ENCODE measurements at places on chromosomes 13 and 19. TPM values are rescaled to one million over a fixed set of nuclear protein-coding genes. Genes with fewer than 3 reads are reported as not detected.
A peak's percentile ranks its signal among the peaks of the same experiment; 100 is the strongest.

ZNF540 gene
- 21.3 TPM for total RNA-seq

SIGLEC9 gene
- 1.3 TPM for total RNA-seq

GJB2 gene
- total RNA-seq: not detected

ETHE1 gene
- 23.9 TPM for total RNA-seq

APOC4 gene
- not detected for total RNA-seq

PNMA8A gene
- total RNA-seq: 3.0 TPM

SIGLEC11 gene
- total RNA-seq: not detected

CD33 gene
- total RNA-seq: 0.73 TPM

OR7A5 gene
- total RNA-seq: not detected

ZNF761 gene
- 19.1 TPM for total RNA-seq

- H3K27me3 ChIP-seq: no peaks in the 10 kb centered on the region
- H3K4me1 ChIP-seq: peaks cover 7% of the 10 kb centered on the region
- H3K27ac ChIP-seq: no peak overlapping the region
- DNase-seq: no peak
These were observed 38.2 kb downstream of the NFIC start for GRCh38 chr19:3404324-3405260.

- H3K36me3 ChIP-seq: no peaks in the 10 kb centered on the region
- H3K4me1 ChIP-seq: no peaks in the 10 kb centered on the region
- H3K27ac ChIP-seq: no peak overlapping the region
- H3K27me3 ChIP-seq: peaks cover 2% of the 10 kb centered on the region
- no peak overlapping the region for H3K4me3 ChIP-seq
- no peak for DNase-seq
These were observed 144.7 kb downstream of the MTUS2 start for GRCh38 chr13:28964803-28965202.

DNA sequence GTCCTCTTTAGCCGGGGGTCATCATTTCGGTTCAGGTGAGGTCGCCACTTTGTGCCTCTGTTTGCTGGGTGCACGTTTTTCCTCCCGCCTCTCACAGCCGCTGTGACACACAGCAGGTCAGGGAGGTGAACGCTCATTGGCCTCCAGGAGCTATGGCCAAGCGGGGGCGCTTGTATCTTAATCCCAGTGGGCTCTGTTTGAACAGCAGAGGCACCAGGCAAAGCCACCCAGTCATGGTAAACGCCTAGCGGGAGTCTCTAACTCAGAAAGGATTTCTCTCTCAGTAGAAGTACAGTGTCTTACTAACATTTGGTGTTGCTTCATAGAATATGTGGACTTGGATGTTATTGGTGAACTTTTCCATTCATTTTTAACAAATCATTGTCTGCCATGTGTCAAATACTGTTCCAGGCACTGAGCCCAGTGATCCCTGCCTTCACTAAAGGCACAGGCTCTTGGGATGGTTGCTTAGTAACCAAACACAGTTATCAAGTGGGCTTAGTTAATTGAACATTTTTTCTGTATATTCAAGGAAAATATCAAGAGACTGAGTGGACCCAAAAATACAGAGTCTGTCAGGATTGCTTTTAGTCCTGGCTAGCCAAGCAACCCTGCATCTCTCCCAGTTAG lies 186.7 kb downstream of the STK24 start:
- no peak overlapping the region for H3K27ac ChIP-seq
- DNase-seq: no peak
- no peaks in the 10 kb centered on the region for H3K36me3 ChIP-seq
- H3K4me3 ChIP-seq: no peak overlapping the region
- H3K27me3 ChIP-seq: peaks cover 29% of the 10 kb centered on the region
- no peaks in the 10 kb centered on the region for H3K4me1 ChIP-seq

GRCh38 chr13:48159401-48159800 lies 64.5 kb upstream of the MED4 start:
- no peaks in the 10 kb centered on the region for H3K27me3 ChIP-seq
- no peaks in the 10 kb centered on the region for H3K36me3 ChIP-seq
- no peak for DNase-seq
- H3K4me3 ChIP-seq: no peak overlapping the region

DNA sequence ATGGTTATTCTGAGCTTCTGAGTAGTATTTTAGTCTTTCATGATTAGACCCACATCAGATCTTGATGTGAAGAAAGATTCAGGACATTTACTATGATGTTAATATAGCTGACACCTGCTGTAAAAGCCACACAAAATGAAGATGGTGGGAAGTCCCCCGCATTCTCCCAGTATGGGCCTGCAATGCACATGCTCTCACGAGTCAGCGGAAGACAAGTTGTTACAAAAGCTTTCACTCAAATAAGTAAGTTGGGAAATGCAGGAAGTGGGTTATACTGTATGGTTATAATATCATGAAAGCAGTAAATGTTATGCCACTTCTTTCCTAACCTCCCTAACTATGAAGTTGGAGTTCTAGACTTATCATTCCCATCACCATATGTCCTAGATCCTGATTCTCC lies 171.9 kb downstream of the KLF5 start:
- peak; percentile 15 for DNase-seq
- H3K4me1 ChIP-seq: peaks cover 40% of the 10 kb centered on the region
- peak overlapping the region; percentile 38 for H3K4me3 ChIP-seq
- H3K27ac ChIP-seq: peak overlapping the region; percentile 45
- H3K27me3 ChIP-seq: no peaks in the 10 kb centered on the region

DNA sequence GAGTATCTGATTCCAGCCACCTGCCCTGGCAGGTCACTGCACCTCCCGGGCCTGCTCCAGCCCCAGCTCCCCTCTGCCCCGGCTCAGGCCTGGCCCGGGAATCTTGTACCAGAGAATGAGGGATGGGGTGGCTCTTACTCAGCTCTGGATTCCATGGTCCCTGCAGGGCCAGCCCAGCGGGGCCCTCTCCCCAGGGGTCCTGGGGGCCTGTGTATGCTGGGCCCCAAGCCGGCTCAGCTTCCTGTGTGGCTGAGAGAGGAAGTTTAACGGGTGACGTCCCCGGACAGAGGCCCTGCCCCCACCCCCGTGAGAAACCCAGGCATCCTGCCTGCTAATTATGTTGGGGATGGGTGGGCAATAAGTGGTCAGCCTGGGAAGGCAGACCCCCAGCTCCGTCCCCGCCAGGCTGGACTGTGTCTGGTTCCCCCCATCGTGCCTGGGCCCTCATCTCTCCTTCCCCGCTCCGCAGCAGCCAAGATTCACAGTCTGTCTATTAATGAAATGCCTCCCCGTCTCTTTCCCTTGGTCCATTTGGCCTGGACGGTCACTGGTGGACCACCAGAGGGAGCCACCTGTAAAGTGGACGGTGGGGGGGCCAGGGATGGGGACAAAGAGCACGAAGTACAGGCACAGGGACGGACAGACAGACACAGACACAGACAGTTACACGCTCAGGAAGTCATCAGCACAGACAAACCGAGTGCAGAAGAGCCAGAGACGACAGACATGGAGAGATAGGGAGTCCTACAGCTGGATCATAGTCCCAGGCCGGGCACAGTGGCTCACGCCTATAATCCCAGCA lies at the start of gene DENND1C:
Gene DENND1C (minus strand): TSS at position 247 of the 802 bp plus-strand sequence. CDS start 92 bp downstream, at position 155.
- peaks cover 46% of the 10 kb centered on the region for H3K4me1 ChIP-seq
- no peaks in the 10 kb centered on the region for H3K27me3 ChIP-seq
- DNase-seq: peak; percentile 58
- H3K4me3 ChIP-seq: peak within 1 kb of the TSS; percentile 98

DNA sequence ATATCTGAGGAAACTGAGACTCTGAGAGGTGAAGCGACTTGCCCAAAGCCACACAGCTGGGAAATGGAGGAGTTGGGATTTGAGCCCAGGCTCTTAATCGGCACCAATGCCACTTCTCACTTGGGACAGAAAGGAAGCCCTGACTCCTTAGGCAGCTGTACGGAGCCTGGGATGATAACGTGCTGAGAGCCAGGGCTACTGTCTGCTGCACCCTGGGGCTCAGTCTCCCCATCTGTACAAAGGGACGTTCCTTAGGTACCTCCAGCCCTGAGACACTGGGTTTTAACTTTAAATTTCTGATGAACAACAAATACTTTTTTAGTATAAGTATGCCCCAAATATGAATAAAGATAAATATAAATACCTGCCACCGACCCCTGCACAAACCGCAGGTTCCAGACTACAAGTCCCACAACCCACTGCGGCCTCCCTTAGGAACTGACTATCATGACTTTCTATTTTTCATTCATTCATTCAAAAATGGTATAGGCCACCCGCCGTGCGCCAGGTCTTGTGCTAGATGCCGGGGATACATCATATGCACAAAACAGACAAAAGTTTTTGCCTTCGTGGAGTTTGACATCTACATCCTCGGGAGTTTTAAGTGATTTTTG lies 776 bp upstream of the NCLN start:
- H3K36me3 ChIP-seq: peaks cover 6% of the 10 kb centered on the region
- peak overlapping the region; percentile 94 for H3K4me3 ChIP-seq
- DNase-seq: peak; percentile 53
- no peaks in the 10 kb centered on the region for H3K27me3 ChIP-seq
- peaks cover 23% of the 10 kb centered on the region for H3K4me1 ChIP-seq

- no peak for DNase-seq
- no peaks in the 10 kb centered on the region for H3K27me3 ChIP-seq
- H3K4me3 ChIP-seq: no peak overlapping the region
- H3K4me1 ChIP-seq: no peaks in the 10 kb centered on the region
- no peaks in the 10 kb centered on the region for H3K36me3 ChIP-seq
These were observed 25.7 kb downstream of the TEX29 start for GRCh38 chr13:111346101-111346680.

DNA sequence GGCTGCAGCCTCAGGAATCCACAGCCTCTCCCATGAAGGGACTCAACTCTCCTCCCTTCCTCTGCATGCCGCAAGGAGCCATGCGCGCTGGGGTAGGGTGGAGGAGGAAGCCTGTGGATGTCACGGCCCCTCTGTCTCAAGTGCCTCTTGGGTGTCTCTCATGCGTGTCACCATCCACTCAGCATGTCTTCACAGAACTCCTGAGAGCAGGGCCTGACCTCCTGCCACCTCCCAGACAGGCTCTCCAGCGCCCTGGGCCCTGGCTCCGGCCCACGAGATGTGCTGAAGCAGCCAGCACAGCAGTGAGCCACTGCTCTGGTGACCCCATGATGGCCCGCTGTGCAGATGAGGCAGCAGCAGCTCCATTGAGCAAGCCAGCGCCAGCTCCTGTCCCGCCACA lies 25.9 kb upstream of the SPACA7 start:
- no peaks in the 10 kb centered on the region for H3K36me3 ChIP-seq
- no peak overlapping the region for H3K27ac ChIP-seq
- no peak overlapping the region for H3K4me3 ChIP-seq
- DNase-seq: no peak
- peaks cover 35% of the 10 kb centered on the region for H3K27me3 ChIP-seq

DNA sequence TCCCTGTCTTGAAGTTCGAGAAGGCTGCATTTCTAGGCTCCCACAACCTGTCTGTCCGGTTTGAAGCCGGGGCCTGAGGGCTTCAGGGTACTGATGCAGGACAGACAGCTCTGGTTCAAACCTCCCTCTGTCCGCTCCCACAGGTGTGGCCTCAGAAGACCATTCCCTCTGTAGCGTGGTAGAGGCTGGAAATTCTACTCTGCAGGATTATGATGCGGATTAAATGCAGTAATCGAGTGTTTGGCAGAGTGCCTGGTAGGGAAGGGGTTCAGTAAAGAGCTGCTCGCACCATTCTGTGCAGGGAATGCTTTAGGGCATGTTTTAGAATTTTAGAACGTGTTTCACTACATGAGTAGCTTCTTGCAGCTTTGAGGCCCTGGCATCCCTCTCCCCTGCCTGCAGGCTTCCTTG lies 30.5 kb downstream of the PPP1R37 start:
- H3K4me3 ChIP-seq: no peak overlapping the region
- H3K36me3 ChIP-seq: no peaks in the 10 kb centered on the region
- no peak for DNase-seq
- peaks cover 66% of the 10 kb centered on the region for H3K4me1 ChIP-seq

All from naive thymus-derived CD8-positive, alpha-beta T cell (primary cell).